ENCODE measurements at places on chromosomes 7 and 10.

- ATAC-seq: peak; percentile 32
Observed at GRCh38 chr7:17523813-17524739, 225.6 kb downstream of the AHR start.

- ATAC-seq: no peak
Observed at GRCh38 chr10:110827875-110828274, 43.9 kb upstream of the PDCD4 start.

GRCh38 chr7:136517971-136518370, 350.5 kb upstream of the CHRM2 start:
- no peak for ATAC-seq

DNA sequence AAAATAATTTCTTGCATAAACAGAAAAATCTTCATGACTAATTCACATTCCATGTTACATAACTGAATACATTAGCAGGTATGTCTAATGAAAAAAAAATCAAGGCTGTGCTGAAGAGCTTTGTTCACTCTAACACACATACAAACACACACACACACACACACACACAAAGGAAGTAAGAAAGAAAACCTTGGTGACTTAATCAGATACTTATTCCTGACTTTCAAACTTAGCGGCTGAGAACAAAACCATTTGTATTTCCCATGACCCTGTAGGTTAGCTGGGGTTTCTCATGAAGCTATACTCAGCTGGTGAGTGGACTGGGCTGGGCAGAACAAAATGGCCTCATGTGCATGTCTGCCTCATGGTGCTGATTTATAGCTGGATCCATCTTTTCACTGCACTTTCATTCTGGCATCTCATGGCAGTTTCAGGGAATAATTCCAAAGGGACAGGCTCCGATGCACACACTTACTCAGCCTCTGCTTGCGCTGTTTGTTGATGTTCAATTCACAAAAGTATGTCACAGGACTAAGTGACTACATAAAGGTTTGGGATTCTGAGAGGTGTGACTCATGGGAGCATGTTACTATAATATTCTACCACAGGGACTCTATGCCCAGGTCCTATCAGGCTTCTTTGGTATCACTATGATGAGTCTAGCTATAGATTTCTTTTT, 161.2 kb downstream of the PCLO start:
- no peak for ATAC-seq

Measured in activated T-helper 17 cell treated with anti-CD3 and anti-CD28 coated beads, Interleukin-2, amount 50 U/mL, for 72 hours (primary cell).